SJSA1 (cell line): ENCODE measurements at places on chromosomes 1 and 21. TPM values are rescaled to one million over a fixed set of nuclear protein-coding genes. Genes with fewer than 3 reads are reported as not detected.
A peak's percentile ranks its signal among the peaks of the same experiment; 100 is the strongest.

GRCh38 chr1:2575801-2576663, 10.5 kb upstream of the PRXL2B start:
- no peak for DNase-seq

GRCh38 chr1:39003281-39003680, 12.2 kb downstream of the AKIRIN1 start:
- DNase-seq, result no peak

DNA sequence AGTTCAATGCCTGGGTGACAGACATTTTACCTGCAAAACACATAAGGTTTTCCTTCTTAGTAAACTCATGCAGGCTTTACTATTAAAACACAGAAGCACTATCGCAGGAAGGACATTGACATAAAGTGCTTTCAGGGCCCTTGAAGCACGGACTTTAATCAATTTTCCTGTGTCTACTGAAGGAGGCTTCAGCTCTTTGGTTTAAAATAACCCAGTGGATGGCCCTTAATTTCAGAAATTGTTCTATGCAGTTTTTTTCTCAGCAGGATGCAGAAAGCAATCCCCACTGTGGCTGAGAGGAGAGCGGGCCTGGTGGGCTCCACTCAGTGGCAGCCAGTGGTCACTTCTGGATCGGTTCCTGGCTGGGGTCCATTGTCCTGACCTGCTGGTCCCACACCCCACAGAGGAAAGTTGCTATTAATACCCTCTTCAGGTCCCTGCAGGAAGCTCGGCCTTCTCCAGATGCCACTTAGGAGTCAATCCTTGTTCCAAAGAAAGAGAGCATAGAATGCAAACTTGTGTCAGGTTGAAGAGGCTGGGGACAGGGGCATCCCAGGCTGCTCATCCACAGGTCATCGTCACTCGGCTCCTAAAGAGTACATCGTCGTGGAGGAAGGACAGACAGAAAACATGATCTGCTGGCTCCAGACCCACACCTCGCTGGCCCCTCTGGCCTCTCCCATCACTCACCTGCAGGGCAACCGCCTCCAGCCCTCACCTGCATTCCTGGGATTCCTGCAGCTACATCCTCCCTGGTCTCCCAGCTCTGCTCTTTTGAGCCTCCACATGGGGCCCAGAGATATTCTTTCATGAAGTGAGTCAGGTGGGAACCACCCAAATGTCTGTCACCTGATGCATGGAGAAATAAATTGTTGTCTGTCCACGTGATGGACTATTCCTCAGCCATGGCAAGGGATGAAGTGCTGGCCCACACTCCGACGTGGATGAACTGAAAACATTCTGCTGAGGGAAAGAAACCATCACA, 153.1 kb downstream of the PSMG1 start:
- no peak for DNase-seq

GRCh38 chr1:113605146-113605545, 154.1 kb downstream of the PHTF1 start:
- DNase-seq, result no peak

DNA sequence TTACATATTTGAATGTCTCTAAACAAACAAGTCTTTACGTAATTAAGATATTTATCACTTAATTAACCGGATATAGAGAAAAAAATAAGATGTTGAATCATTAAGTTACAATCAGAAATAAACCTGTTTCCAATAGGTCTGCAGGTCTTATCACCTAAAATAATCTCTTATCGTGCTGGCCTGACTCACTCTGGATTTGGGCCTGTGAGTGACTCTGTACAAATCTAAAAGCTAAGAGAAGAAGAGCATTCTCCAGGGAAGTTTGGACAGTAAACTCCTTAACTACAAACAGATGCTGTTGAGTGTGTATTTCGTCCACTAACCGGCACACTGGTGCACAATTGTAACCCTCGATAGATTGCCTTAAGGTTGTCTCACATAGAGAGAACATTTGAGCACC, 25.3 kb downstream of the CEP104 start:
- no peak for DNase-seq

GRCh38 chr1:179950651-179951050, 4.0 kb upstream of the CEP350 start:
- no peak for DNase-seq

DNA sequence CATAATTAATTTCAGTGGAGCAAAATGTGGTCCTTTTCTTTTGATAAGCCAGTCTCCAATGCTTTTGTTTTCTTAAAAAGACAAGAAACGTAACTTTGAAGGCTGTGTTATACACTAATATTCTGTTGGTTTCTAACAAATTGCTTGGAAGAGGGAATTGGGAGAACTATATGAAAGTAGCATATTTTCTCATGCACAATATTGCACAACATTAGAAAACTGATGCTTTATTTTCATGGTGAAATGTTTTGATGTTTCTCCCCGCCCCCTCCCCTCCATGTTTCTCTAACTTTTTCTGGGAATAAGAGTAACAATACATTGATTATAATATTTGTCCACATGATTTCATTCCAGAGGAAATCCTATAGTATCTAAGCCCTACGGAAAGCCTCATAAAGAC, 115.4 kb downstream of the OLFML2B start:
- no peak for DNase-seq

GRCh38 chr1:36728846-36729245, 246.1 kb upstream of the CSF3R start:
- DNase-seq, result no peak

DNA sequence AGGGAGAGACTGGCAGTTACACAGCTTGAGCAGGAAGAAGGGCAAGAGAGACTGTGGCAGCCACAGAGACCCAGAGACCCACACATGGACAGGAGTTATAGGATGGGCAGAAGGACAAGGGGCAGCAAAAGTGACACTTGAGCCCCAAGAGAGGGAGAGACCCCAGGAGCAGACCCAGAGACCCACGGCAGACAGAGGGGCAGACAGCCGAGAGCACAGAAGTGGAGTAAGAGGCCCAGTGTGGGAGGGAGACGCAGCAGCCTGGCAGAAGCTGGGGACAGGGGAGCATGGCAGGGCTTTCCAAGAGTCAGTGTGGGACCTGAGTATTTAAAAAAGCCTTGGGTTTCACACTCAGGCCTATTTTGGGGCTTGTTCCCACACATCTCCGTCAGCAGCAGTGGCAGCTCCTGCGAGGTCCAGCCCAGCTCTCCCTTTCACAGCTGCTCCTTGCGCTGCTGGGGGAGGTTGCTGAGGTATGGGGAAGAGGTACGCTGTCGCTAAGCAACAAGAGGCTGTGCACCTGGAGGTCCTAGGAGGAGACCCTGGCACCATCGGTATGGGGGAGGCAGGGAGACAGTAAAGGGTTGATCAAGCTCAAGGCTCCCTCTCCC, 9.0 kb upstream of the MEF2D start:
- no peak for DNase-seq

DNA sequence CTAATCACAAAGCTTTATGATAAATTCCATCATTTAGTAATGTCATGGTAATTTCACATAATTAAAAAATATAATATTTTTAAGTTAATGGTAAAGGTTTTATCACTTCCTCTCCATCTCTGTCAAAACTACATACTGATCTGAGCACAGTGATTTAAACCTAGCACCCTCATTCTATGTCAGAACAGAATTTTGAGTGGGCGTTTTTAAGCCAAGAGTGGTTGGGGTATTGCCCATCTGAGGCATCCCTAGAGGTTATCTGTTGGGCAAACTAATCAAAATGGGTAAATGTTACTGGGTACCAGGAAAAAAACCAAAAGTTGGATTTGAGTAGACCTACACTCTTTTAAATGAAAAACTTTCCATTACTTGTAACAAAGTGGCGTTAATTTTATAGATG, 100.7 kb upstream of the GFI1 start:
- DNase-seq, result no peak

- no peak for DNase-seq
Measured at GRCh38 chr1:116739371-116740012, 14.7 kb upstream of the CD2 start.

DNA sequence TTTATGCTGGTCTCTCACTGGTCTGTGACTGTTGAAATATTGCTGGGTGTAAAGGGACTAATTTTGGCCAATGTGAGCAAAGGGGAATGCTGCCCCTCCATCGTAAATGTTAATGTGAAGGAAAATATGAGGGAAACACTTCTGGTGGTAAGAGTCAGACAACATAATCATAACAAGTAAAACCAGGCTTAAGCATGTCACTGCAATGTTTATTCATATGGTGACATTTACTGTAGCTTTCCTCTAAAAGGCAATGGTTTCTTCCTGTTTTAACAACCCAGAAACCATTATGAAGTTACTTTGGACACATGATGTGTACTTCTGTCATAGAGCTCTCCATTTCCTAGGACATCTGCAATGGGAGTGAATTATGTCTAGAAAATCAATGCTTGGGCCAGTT, 358.0 kb downstream of the LMO4 start:
- DNase-seq, result no peak

- DNase-seq, result no peak
Measured at GRCh38 chr1:111669268-111669667, 49.7 kb downstream of the RAP1A start.

DNA sequence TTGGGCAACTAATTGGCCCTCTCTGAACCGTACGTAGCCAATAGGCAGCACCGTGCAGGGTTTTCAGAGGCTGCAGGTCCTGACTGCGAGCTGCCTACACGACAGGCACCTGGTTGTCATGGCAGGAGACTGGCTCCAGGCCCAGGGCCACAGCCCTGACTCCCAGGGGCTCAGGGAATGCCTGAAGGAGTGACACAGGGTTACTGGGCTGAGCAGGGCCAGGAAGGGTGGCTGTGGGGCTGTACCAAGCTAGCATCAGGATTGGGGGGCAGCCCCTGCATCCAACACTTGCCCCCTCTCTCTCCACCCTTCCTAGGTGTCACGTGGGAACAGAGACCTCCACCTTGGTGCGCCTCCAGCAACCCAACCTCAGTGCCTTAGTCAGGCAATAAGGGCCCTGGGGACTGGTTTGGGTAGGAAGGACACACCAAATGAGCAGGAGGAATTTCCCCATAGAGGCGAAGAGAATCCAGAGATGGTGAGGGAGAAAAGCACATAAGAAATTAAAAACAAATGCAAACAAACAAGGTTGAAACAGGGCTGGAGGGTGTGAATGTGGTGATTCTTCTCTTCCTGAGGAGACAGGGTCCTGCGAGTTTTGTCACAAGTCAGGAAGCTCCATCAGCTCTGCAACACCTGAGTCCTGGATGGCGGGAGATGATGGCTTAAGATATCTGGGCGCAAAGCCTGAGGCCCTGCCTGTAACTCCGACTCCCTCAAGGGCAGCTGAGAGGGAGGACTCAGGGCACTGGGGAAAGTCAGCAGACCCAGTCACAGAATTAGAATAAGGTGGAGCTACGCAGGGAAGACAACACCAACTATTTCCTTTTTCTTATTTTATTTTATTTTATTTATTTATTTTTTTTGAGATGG, 19.7 kb upstream of the RNU1-4 start:
- DNase-seq, result peak; percentile 51

- peak; percentile 64 for DNase-seq
Measured at GRCh38 chr21:44407493-44407892, 47.8 kb upstream of the LRRC3 start.

DNA sequence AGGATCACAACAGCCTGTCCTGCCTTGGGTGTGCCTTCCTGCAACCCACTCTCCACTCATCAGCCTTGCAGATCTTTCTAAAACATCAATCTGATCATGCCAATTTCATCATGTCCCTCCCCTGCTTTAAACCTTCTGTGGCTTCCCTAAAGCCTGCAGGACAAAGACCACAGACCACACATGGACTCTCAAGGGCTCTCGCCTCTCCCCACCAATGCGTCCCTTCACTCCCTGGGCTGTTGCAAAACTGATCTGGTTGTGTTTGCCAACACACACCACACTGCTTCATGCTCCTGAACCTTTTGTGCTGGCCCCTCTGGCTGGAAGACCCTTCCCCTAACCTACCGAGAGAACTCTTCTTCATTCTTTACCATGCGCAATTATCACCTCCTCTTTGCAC, 72.4 kb downstream of the ITPKB start:
- peak; percentile 48 for DNase-seq

- DNase-seq, result no peak
Measured at GRCh38 chr1:178358456-178358855, 138.3 kb downstream of the CLEC20A start.

DNA sequence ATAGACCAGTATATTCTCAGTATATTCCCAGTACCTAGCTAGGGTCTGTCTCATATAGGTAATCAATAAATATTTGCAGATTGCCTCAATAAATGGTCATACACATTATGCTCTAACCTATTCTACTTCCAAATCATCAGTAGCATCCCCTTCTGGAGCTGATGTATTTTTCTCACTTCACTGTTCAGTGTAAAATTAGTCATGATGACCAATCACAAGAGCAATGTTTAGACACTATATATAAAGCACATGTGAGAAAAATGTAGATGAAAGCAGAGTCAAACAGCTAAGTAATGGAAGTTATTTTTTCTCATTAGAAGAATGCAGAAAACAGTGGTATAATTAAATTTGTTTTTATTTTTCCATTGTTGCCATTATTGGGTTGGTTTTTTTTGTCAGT, 34.7 kb downstream of the EPRS1 start:
- DNase-seq, result no peak

GRCh38 chr1:39866767-39867166, 16.5 kb downstream of the TRIT1 start:
- no peak for DNase-seq

GRCh38 chr21:41929248-41929647, 24.6 kb downstream of the C2CD2 start:
- DNase-seq, result no peak

DNA sequence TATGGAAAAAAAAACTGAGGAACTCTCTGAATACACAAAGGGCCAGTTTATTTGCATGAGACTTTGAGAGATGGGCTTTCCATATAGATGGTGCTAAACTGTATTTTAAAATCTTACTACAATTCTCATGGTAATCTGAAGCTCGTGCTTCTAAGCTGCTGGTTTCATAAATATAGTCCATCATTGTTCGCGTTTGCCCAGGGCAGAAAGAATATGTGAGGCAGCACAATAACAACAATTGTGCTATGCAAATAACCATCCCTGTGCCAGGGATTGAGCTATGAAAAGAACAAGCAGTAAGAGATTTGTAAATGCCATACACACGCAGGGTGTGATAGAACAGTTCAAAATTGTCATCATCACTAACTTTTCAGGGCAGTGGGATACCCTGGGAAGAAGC, 4.9 kb upstream of the EPS15 start:
- DNase-seq, result no peak

- no peak for DNase-seq
Measured at GRCh38 chr1:67281244-67281643, 26.4 kb upstream of the IL12RB2 start.

- peak; percentile 57 for DNase-seq
Measured at GRCh38 chr1:182143154-182143657, 81.7 kb upstream of the ZNF648 start.

DNA sequence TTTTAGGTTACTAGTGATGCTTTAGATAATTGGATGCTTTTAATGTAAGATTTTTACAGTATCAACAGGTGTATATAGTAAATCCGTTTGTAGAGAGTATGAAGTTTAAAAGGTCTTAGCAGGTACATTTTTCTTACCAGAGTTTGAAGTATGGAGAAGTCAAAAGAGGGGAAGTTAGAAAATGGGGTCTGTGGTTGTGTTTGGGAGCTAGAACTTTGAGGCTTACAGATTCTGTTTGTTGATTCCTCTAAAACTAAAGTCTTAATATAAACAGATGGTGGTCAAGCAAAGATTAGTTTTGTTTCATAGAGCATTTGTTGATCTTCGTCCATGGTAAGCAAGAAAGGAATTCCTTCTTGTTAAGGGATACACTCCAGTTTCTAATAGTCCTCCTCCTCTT, 35.8 kb downstream of the CDC42 start:
- no peak for DNase-seq

- no peak for DNase-seq
Measured at GRCh38 chr1:63671514-63671913, 78.3 kb downstream of the PGM1 start.

OLFML2B gene
- total RNA-seq, result 0.13 and 1.8 TPM in 2 replicates

TMPRSS3 gene
- total RNA-seq, result 0.45 TPM in 1 of 2 replicates, not detected in the other

CD101 gene
- 0.05 and 0.50 TPM in 2 replicates for total RNA-seq

OR2M7 gene
- total RNA-seq, result not detected in 2 replicates

OR2L2 gene
- total RNA-seq, result not detected in 2 replicates
